ENCODE measurements at places on chromosomes 16 and 17.

GRCh38 chr17:65115839-65116238 is 21.3 kb upstream of the RGS9 start:
- no peak for DNase-seq

- DNase-seq = no peak
These were observed 11.5 kb upstream of the P2RX1 start for GRCh38 chr17:3927628-3928340.

DNA sequence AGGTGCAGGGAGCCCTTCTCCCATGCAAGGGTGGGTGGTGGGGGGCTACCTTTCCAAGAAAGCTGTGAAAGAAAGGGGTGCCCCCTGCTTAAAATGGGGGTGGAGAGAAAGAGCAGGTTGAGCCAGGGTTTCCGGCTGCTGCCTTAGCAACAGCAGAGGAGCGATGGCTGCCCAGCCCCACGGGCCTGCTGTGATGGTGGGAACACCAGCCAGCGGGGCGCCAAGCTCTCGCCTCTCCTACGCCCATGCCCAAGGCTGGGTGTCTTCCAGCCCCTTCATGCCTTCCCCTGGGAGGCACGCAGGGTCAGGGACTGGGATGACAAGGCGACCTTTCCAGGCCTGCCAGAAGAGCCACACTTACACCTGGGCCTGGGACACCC is 3.0 kb downstream of the FMNL1 start:
- DNase-seq = no peak

DNA sequence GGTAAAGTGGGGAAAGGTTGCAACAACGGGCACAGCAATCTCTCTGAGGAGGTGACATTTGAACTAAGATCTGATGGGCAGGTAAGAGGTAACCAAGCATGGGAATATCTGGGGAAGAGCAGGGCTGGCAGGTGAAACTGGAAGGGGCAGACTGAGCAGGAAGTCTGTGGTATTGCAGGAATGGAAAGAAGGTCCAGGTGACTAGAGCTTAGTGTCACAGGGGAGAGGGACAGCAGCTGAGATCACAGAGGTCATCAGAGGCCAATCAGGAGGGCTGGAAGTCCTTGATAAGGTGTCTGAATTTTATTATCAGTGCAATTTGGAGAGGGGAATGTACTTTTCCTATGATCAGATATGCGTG is 73.3 kb upstream of the DHX40 start:
- DNase-seq = no peak

DNA sequence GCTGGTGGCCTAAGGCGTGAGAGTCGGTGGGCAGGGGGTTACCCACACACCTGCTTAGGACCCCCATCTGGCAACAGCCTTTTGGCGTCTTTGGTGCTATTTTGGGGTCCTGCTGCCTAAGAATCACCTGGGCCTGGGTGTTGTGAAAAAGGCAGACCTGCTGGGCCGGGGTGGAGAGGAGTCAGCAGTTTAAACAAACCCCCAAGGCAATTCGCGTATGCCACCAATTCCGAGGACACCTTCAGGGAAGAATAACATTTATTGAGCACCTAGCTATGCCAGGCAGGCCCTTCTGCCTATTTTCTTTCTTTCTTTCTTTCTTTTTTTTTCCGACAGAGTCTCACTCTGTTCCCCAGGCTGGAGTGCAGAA is 53.9 kb upstream of the TOB1 start:
- no peak for DNase-seq

DNA sequence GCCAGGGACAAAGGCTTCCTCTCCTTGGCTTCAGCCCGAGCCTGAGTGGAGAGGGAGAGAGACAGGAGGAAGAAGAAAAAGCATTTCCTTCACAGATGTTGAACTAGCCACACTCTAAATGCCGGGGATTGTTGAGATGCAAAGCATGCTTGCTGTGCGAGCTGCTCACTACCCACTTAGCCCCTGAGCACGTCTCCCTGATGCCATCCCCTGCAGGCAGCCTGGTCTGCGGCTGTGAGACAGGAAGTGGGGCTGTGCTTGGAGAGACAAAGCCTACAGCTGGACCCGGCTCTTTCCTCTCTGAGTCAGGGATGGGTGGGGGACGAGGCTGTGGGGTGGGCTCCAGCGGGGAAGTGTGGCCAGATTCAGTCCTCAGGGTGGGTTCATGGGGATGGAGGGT is 13.7 kb downstream of the WNT9B start:
- no peak for DNase-seq

GRCh38 chr17:77115510-77115909 is 25.3 kb upstream of the SEC14L1 start:
- no peak for DNase-seq

DNA sequence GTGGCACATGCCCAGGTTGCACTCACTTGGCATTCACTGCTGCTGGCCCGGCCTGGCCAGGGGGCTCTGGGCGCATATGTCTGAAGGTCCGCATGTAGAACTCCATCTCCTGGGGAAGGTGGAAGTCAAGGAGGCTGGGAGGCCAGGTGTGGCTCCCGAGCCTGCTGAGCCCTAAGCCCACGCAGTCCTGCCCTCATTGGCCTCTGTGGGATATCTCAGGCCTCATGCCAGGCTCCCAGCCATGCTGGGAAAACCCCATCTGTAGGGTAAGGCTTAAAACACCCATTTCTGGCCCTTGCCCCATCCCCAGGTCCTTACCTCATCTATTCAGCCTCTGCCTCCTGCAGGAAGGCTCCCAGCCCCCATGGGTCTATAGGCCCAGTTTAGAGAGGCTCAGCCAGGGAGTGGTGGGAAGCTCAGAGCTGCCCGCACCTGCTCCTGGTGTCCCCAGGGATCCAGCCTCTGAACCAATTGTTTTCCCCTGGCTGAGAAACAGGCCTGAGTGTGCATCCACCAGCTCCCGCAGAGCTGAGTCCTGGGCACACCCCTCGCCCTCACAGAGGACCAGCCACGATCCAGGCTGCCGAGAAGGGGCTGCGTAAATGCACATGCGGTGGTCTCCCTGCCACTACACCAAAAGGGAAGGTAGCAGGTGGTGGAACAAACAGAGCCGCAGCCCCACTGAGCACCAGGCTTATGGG is 2.3 kb upstream of the TPPP3 start:
- peak; percentile 47 for DNase-seq

GRCh38 chr17:79424471-79425185 is 186.2 kb downstream of the RBFOX3 start:
- DNase-seq = no peak
